ENCODE measurements at places on chromosomes 6 and 20. TPM values are rescaled to one million over a fixed set of nuclear protein-coding genes. Genes with fewer than 3 reads are reported as not detected.

Gene IL17A
- not detected for polyA plus RNA-seq

Gene TCFL5
- polyA plus RNA-seq, result 11.5 TPM

Gene MRAP2
- polyA plus RNA-seq, result 17.7 TPM

Gene KHDC1L
- not detected for polyA plus RNA-seq

DNA sequence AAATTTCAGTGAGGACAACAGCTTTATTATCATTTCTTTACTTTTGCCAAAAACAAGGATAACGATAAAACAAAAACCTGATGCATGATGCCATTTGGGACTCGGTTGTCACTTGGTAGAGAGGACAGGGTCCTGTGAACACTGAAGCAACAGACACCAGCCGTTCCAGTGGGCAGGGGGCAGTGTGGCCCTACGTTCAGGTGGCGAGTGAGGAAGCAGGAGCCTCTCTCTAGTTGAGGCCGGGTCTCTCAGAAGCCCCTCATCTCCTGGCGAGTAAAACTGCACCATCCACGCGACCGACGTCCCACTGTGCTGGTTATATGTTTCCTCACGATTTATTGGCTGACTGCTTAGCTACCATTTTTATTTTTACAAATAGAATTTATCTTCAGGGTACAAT lies 231.6 kb downstream of the THBS2 start:
- DNase-seq, result no peak
